Stimulated activated CD4-positive, alpha-beta T cell treated with anti-CD3 and anti-CD28 coated beads, TNF-alpha, amount 100 ng/mL, for 4 hours (primary cell): ENCODE measurements at places on chromosomes 1 and 21.

GRCh38 chr1:154222918-154223317, 2.2 kb downstream of the UBAP2L start:
- no peak for DNase-seq

DNA sequence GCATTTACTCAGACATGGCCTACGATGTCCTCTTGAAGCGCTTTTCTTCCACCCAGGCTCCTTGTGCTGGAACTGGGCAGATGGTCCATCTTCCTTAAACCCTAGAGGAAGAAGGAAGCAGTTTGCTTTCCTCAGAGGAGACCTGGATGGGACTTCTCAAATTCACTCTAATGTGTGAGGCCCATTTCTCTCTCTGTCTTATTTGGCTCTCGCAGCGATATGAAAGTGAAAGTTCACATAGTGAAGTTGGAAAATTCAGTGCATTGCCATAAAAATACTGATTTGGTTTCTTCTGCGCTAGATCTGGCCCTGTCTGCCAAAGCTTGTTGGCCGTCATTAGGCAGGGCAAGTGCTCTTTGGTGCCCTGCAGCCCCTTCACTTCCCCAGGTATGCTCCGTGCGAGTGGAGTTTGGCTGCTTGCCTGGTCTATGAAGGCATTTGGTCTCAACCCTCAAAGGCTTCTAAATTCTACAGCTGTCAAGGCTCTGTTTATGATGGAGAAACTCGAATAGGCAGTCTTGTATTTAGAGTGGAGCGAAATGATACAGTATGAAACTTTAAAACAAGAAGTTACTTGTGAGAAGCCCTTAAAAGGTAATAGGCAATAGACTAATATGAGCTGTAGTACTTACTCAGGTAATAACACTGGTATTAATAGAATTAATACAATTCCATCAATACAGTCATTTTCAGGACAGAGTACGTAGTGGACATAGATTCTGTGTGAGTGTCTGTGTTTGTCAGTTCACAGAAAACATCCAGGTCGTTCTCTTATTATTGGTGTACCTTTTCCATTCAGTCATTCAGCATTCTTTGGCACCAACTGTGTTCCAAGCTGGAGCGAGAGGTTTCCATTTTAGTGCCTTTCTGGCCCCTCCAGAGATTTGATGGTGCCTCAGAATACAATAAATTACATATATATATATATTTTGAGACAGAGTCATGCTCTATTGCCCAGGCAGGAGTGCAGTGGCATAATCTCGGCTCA, 20.5 kb downstream of the SZRD1 start:
- no peak for DNase-seq

GRCh38 chr21:25760677-25761076, 25.9 kb downstream of the GABPA start:
- no peak for DNase-seq

DNA sequence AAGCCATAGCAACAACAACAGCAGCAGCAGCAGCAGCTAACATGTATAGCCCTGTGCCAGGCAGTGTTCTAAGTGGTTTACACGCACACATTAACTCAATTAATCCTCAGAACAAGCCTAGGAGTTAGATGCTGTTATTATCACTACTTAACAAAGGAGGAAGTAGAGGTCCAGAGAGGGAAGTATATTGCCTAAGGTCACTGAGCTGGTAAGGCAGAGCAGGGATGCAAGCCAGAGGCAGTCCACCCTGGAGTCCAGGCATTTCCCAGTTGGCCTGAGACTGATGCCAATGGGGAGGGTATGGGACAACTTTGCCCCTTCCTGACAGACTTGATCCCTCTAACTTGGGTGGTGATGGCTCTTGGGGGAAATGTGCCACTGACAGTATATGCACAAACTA, 6.8 kb downstream of the CDC14A start:
- no peak for DNase-seq

- no peak for DNase-seq
Measured at GRCh38 chr1:183226963-183227362, 40.9 kb downstream of the LAMC2 start.

- no peak for DNase-seq
Measured at GRCh38 chr1:167328306-167328815, 107.7 kb downstream of the POU2F1 start.

DNA sequence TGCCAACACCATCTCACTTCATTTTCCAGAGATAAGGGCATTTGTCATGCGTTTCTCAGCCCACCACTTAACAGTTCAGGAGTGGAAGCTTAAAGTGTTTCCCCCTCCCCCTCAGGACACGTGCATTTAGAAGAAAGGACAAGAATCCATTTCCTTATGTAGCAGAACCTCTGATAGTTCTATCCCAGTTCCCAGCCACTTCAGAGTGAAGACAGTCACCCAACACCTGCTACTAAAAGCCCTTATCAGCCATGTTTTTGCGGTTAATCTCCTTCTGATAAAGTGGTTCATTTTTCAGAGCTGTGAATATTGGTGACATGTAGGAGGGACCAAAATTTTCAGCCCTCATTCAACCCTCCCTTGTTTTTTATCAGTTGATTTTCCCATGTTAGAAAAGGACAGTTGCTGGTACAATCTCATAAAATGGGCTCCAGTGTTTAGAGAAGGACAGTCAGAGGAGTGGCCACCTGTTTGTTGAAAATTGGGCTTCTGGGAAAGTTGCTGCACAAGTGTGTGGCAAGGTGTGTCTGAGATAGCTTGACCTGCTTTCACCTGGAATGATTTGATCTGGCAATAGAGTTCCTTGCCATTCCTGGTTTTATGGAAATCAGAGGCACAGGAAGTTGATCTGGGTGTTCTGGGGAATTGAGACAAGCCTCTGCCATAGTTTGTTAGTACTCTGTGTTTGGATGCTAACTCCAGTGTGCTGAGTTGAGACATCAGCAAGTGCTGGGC, 114.0 kb downstream of the PPP1R12B start:
- DNase-seq, result no peak

GRCh38 chr1:179793281-179793680, 50.2 kb downstream of the FAM163A start:
- DNase-seq, result no peak

DNA sequence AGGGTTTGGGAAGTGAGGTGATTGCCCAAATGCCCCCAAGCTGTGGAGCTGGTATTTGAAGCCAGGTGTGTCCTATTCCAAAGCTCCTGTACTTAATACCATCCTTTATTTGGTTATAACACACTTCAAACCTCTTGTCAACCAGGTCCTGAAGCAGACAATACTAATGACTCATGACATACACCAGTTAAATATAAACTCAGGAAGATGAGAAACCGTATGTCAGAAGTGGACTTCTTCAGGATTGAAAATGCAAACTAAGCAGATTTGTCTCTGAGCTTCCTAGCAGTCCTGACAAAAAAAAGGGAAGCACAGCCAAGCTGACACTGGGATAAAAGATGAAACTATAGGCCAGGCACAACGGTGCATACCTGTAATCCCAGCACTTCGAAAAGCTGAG, 70.6 kb downstream of the ALPL start:
- no peak for DNase-seq

DNA sequence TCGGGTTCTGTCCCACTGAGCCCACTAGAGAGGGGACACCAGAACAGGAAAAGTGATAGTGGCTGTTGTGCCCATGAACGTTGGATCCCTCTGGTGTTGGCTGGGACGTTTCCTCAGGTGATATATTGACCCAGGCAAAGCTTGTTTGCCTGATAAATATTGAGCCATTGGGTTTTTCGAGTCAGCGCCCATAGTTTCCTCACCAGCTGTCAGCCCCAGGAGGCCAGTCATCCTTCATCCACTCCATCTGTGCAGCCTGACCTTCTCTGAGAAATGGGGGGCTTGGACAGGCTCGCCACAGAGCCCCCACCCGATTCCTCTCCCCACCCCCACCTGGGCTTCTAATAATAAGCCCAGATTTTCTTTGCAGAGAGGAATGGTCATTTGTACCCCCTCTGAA, 13.3 kb downstream of the DISP3 start:
- DNase-seq, result no peak

DNA sequence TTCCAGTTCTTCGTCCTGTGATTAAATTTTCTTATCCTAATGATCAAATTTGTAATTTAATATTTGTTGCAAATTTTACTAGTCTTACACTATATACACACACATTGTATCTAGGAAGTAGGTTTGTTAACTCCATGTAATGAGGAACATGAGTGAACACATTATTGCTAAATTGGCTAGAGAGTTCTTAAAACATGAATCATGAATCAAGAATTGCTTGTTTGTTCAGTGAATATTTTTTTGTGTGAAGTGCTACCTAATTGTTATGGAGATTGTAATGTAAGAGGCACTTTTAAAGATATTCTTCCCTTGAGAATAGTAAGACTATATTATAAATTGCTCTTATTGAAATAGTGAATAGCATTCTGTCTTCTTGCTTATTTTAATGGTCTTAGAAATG, 4.6 kb downstream of the GPSM2 start:
- DNase-seq, result no peak

GRCh38 chr1:53180226-53180625, 16.4 kb upstream of the CPT2 start:
- DNase-seq, result no peak

DNA sequence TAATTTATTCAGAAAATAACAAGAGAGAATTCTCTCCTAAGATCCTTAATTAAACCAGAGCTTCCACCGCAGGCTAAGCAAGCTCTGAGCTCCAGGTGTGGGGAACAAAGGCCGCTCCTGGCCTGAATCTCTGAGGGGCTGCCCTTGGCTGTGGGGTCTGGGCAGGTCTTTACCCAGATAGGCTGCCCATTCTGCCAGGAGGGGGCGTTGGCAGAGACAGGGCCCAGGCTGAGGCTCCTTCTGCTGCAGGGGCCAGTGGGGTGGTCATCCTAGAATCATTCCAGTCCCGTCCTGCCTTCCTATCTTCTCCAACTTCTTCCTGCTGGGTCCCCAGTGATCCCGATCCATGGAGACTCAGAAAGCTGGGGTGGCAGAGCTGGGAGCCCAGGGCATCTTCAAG, 82.9 kb upstream of the POU3F1 start:
- no peak for DNase-seq

GRCh38 chr1:99573431-99574217, 72.3 kb upstream of the PALMD start:
- no peak for DNase-seq

DNA sequence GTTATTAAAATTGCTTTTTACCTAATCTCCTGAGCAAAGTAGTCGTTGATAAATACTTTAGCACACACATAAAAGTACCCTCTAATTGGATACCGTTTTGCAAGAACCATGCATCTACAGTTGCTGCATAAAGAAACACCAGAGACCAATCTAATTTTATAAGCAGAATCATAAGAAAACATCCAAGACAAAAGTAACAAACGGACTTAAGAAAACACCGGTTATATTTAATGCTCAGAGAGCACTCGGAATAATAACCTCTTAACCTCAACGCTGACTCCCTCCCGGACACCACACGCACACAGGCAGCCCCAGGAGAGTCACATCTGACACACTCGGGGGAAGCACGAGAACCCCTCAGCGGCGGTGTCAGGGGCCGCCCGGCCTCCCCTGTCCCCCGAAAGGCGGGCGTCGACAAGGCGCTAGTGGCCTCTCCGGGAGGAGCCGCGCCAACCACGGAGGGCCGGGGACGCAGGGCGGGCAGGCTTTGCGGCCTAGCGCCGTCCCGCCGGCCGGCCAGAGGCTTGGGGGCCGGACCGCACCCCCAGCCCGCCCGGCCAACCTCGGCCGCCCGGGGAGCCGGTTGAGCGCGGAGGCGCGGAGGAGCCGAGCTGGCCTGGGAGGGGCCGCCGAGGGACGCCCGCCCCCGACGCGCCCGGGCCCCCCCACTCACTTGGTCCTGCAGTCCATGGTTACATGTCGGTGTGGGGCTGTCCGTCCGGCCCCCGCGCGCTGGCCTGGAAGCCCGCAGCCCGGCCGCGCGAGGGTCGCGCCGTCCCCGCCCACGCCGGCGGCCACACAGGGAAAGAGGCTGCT, 606 bp downstream of the DENND1B start:
- DNase-seq, result peak; percentile 23
